ENCODE measurements at places on chromosomes 6 and 20. TPM values are rescaled to one million over a fixed set of nuclear protein-coding genes. Genes with fewer than 3 reads are reported as not detected.
A peak's percentile ranks its signal among the peaks of the same experiment; 100 is the strongest.

DNA sequence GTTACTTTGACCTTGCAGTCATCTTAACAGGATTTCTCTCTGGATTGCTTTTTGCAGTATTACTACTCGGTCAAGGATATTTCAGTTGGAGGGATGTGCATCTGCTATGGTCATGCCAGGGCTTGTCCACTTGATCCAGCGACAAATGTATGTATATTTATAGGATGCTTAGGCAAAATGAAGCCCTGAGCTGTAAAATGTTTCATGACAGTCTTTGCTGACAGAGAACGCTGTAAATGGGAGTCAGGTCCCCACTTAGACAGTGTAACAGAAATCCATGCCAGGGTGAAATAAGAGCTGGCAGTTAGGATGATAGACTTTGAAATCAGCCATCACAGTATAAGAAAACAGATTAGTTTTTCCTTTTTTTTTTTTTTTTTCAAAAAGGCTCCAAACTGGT is 264.0 kb downstream of the LAMA2 start:
- DNase-seq: peak; percentile 6

DNA sequence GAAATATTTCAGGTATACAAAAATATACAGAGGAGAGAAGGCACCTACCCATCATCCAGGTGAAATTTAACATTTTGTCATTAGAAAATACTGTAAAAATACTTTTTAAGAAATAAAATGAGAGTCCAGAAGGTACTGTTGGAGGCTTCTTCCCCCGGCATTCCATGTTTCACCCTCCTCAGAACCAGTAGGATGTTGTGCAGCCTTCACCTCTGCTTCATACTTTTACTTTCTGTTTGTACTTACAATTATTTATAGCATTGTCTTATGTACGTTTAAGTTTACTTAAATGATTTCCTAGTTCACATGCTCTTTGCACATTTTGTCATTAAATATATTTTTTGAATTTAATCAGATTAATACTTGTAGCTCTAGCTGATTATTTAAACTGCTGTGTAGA is 30.9 kb downstream of the TMEM200A start:
- no peak for DNase-seq

DNA sequence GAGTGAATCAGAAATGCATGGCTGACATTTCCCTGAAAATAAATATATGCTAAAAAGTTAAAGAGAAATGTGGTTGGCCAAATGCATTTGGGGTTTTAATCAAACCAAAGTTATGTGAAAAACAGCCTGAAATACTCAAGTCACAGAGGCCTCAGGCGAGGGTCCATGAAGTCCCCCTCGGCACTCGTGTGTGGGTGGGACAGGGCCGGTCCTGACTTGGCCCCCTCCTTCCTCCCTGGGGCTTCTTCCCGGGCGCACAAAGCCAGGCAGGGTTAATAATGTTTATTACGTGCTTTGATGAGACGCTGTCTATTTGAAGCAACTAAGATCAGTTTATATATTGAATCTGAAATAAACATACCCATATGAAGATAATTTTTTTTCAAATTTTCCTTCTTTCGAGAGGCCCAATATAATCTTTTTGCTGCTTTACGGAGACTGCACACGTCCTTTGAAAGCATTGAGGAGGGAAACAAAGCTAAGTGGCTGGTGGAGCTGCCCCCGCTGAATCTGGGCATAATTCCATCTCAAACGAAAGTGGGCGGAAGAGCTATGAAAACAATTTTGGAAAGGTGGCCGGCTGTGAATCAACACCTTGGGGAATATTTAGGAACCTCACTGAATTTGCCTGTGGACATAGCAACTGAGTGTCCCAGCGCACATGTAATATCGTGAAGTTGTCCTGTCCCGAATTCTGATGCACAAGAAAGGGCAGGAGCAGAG is 55.8 kb upstream of the SMOC2 start:
- DNase-seq: no peak

DNA sequence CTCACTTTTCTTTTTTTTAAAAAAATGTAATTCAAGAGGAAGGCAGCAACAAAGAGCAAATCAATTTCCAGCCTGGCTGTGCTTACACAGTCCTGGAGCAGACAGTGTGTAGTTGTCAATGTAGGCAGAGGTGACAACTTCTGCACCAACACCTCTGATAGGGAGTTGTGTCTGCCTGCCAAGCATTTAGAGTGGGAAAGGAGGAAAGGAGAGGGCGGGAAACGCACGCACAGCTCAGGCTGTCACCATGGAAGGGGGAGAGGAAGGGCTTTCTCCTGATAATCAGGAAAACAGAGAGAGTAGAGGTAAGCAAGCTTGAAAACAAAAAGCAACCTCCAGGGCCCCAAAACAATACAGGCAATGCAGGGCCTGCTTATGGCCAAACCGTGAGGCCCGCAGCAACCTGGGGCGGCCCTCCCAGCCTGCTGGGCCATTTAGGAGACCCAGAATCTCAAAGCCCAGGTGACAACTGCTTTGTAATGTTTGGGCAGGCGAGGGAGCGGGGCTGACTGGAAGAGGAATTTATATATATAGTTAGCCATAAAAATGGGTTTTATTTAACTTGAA is 41.5 kb upstream of the GFOD1 start:
- no peak for DNase-seq

- no peak for DNase-seq
Measured at GRCh38 chr6:157891544-157892362, 68.7 kb downstream of the SNX9 start.

- no peak for DNase-seq
Measured at GRCh38 chr6:156028335-156029131, 572.9 kb upstream of the NOX3 start.

GRCh38 chr6:110532431-110532830 is 56.0 kb upstream of the SLC22A16 start:
- no peak for DNase-seq

- no peak for DNase-seq
Measured at GRCh38 chr20:31608251-31608945, 3.3 kb downstream of the ID1 start.

GRCh38 chr20:5686384-5687105 is 63.7 kb upstream of the SHLD1 start:
- no peak for DNase-seq

- DNase-seq: no peak
Measured at GRCh38 chr6:63802606-63803206, 167.1 kb downstream of the PHF3 start.

- no peak for DNase-seq
Measured at GRCh38 chr20:24491041-24491756, 21.8 kb downstream of the SYNDIG1 start.

DNA sequence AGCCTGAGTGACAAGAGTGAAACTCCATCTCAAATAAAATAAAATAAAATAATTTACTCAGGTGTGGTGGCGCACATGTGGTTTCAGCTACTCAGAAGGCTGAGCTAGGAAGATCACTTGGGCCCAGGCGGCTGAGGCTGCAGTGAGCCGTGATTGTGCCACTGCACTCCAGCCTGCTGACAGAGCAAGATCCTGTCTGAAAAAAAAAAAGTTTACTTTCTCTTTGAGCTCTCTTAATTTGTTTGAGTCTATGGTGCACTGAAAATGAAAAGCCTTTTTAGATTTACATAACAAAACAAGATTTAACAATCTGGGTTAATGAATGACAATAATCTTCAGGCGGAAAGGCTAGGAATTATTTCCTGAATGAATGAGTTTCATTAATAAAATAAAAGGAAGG is 23.3 kb upstream of the NHSL1 start:
- no peak for DNase-seq

DNA sequence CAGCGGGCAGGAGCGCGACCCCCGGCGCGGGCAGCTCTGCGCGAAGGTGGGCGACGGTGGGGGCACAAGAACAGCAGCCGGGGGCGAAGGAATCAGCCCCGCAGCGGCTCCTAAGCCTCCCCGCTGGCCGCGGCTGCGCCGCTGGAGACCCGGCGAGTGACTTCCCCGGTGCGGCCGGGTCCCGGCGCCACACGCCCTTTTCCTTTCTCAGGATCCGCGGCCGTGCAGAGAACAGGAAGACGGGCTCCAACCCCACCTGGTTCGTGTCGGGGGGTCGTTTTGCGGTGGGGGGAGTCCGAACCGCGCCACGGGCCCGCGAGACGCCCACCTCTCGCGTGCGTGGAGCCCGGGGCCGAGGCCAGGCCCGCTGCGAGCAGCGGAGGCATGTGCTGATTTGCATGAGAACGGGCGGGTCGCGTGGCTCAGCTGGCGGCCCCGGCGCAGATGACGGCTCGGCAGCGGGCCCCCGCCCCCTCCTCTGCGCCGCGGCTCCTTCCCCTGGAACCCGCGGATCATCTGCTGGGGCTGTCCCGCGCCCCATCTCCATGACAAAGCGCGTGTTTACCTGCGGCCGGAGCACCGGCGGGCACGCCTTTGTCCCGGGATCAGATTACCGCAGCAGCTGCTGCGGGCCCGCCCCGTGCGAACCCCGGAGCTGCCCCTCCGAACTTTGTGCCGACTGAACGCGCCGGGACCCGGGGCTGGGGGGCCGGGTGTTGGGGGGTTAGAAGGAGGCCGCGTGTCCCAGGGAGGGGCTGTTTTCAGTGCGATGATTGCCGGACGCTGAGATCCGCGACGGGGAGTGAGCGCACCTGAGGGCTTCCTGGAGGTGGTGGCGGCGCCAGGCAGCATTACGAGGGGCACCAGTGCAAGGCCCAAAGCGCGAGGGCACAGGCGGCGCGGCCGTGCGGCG is 4.9 kb upstream of the DLL1 start:
- no peak for DNase-seq

GRCh38 chr6:2523061-2523460 is 227.7 kb downstream of the MYLK4 start:
- DNase-seq: peak; percentile 94

GRCh38 chr6:5246141-5247097 is 14.3 kb downstream of the LYRM4 start:
- no peak for DNase-seq

DNA sequence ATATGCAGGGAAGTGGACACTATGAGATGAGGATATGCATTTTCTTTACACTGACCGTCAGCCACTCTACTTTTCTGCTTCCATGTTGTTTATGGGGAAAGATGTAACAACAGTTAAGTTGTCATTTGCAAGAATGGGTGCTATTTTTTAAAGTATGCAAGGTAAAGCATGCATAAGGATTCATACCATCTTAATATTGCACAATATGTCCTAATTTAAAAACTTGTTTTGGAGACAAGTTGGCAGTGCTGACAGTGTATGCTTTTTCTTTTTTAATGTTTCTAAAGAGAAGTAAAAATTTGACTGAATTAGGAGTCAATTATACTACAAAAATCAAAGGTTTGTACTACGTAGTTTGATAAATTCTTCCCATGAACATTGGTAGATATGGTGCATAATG is 435.4 kb downstream of the MMUT start:
- DNase-seq: no peak

Gene SMOC2
- 0.21 TPM for polyA plus RNA-seq

Gene EPHA7
- polyA plus RNA-seq: not detected

Gene DZANK1
- polyA plus RNA-seq: 1.2 TPM

Gene HLA-C
- 234 TPM for polyA plus RNA-seq

Gene GPR63
- polyA plus RNA-seq: 0.91 TPM

Gene AGPAT4
- polyA plus RNA-seq: 2.3 TPM

Gene CST4
- not detected for polyA plus RNA-seq

Gene SLC16A10
- polyA plus RNA-seq: not detected

Gene EYS
- polyA plus RNA-seq: 0.03 TPM

Data from foreskin keratinocyte (primary cell).